GM12892 (cell line): ENCODE measurements at places on chromosomes 11 and 22.

DNA sequence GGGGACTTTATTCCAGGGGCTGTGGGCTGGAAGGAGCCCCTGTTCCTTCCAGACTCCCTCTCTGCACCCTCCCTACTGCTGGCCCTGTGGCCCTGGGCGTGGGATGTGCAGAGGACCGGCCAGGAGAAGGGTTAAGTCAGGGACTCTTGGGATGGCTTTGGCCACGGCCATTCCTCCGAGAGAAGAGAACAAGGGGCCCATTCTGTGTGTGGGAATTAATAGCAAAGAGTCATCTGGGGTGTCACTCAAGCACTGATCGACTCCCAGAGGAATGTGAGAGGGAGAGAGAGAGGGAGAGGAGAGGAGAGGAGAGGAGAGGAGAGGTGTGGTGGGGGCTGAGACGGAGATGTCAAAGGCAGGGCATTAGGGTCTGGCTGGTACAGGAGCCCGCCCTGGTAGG lies 14.2 kb upstream of the SOX10 start:
- no peak for DNase-seq

DNA sequence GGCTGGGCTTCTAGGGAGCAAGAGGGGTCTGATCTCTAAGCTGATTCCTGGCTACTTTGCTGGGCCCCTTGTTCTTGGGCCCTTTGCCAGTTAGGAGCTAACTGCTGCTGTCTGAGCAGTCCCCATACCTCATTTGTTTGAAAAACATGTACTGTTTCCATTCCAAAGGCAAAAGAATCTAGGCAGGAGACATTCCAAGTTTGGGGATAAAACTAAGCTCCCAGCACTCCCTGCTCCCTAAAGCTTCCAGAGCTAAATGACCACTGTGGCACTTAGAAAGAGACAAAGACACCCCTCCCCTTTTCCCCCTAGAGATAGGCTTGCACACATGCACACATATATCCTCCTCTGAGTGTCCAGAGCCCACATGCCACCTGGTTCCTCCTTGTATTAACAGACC lies 22.7 kb upstream of the RRM1 start:
- no peak for DNase-seq

- DNase-seq, result no peak
These were observed 16.1 kb upstream of the EED start for GRCh38 chr11:86228269-86229038.

DNA sequence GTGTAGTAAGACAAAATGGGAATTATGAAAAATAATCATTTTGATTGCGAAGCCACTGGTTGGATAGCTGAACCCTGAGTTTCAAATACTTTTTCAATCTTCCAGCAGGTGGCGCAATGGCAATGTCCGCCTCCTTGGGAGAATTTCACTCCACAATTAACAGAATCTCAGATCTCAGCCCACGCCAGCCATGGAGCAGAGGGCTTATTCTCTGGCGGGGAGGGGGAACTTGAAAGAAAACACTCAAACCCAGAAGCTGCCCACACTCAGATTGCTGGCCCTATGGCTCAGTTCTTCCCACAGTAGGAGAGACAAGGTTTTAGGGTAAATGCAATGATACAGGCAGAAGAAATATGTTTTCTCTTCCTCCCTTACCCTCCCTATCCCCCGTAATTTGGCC lies 38.7 kb upstream of the RCN1 start:
- DNase-seq, result peak; percentile 12

DNA sequence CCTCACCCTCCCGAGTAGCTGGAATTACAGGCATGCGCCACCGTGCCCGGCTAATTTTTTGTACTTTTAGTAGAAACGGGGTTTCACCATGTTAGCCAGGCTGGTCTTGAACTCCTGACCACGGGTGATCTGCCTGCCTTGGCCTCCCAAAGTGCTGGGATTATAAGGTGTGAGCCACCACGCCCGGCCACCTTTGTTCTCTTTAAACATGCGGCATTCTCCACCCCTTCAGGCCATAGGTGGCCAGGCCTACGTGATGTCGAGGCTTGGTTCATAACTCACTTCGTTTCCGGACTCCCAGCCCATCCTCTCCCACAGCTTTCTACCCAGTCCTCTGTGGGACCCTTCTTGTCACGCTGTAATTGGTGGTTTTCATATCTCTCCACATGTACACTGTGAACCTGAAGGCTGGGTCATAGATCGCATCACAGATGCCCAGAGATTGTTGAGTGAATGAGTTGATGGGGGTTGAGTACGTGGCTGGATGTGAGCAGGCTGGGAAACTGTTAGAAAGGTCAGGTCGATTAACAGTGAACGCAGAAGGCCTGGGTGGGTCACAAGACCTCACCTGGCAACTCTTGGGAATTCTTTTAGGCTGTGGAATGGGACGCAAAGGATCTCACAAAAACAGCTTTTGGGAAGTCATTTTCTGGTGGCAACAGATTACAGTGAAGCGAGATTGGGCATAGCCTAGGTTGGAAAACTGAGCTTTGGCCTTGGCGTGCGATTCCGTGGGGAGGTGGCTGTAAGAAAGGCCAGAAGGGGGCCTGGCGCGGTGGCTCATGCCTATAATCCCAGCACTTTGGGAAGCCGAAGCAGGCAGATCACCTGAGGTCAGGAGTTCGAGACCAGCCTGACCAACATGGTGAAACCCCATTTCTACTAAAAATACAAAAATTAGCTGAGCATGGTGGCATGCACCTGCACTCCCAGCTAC lies 44.5 kb downstream of the ST14 start:
- no peak for DNase-seq

- DNase-seq, result no peak
These were observed 687.8 kb downstream of the KCNA4 start for GRCh38 chr11:29328961-29329441.

GRCh38 chr11:3738723-3739122 lies 58.6 kb downstream of the NUP98 start:
- no peak for DNase-seq

GRCh38 chr22:40031766-40032470 lies 37.2 kb downstream of the FAM83F start:
- DNase-seq, result no peak

DNA sequence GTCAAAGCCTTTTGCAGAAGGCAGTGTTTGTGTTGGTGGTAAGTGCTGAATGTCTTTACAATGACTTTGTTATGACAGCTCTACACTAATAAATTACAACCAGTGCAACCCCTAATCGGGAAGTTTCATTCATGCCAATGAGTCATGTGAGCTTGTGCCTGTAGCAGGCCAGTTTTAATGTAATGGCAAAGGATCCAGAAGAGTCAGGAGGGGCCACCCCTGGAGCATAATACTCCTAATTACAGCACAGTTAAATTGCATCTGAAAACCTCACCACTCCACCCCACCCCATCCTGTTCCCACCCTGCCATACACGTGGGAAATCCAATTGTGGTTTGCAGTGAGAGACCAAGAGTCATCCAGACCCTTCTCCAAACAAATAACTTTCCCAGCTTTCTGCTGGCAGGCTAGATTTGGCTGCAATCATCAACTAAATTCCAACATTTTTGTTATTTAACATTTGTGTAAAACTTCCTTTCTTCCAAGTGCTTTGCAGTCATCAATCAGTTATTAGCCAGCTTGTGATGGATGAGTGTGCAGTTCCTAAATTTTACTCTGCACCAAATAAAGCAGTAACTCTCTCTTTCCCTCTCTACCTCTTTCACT lies 277.3 kb upstream of the FAT3 start:
- DNase-seq, result no peak

- DNase-seq, result no peak
These were observed 961.5 kb downstream of the FAM181B start for GRCh38 chr11:81772166-81772565.

DNA sequence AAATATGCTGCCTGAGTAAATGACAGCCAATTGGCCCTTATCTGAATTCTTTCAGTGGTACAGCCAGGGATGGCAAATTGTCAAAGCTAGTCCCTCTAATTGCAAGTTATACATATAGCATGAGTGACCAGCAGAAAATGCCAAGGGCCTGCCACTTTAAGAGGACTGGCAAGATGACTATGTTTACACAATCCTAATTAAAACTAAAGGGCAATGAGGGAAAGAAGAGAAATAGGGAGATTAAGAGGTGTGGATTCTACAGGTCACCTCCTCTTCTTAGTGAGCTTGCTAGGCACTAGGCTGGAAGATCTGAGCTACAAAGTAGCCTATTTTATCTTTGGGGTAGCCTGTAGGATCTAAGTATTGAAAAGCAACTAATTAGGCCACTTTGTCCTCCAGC lies 13.5 kb downstream of the NUMA1 start:
- no peak for DNase-seq

- no peak for DNase-seq
These were observed 14.5 kb downstream of the ATG16L2 start for GRCh38 chr11:72828692-72829101.
